Activated CD4-positive, alpha-beta T cell treated with anti-CD3 and anti-CD28 coated beads for 4 hours (primary cell): ENCODE measurements at places on chromosomes 2 and 18.

- DNase-seq: no peak
Measured at GRCh38 chr2:126912201-126912600, 13.5 kb downstream of the TEX51 start.

DNA sequence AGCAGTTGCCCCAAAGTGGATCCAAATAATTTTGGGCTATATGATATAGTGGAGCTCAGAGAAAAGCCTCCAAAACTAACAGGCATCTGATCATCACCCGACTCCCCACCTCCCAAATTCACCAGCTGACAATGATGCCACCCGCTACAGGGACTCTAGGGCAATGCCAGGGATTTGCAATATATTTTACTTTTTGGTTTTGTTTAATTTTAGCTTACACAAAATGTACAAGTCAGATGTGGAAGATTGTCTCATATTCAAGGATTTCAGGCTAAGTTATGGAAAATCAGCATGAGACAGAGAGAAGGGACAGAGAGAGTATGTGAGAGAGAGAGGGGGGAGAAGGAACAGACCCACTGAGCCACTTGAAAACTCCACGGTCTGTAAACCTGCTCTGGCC, 187.4 kb downstream of the TMEM247 start:
- DNase-seq: no peak

DNA sequence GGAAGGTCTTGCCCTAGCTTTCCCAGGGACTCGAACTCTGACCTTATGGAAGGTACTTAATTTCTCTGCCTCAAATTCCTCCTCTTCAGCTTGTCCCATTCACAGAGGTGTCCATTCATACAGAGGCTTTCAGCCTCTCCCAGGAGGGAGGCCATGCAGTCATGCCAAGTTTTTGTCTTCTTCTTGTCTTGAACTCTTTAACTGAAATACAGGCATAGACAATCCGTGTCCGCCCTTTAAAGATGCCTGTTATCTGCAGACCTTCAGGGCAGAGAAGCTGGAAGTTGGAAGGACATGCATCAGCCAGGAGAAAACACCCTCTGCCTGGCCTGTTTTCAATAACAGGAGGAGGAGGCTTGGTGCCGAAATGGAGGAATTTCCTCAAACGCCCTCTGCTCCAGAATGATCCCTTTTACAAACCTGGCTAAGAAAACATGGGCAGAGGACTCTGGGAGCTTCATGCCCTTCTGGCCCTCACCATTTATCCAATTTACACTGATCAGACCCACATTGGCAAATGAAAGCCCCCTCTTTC, 308.3 kb downstream of the MYCN start:
- DNase-seq: no peak

DNA sequence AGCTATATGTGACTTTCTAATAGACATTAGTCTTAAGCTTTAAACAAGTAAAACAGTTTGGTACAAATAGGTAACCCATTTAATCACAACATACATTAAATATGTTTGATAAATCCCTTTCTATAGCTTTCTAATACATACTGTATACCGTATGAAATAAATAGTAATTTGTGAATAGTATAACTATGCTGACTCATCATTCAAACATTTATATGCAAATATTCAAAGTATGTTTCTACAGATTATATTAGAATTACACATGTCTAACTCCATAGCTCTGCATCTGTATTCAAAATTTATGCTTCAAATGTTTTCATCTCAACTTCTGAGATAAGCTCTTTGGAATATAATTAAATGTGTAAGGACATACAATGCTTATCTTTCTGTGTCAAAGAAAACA, 142.7 kb upstream of the ZNF804A start:
- no peak for DNase-seq

GRCh38 chr18:74496508-74497323, 553 bp downstream of the CNDP2 start:
- peak; percentile 40 for DNase-seq

GRCh38 chr2:98127229-98127989, 40.4 kb downstream of the VWA3B start:
- no peak for DNase-seq

DNA sequence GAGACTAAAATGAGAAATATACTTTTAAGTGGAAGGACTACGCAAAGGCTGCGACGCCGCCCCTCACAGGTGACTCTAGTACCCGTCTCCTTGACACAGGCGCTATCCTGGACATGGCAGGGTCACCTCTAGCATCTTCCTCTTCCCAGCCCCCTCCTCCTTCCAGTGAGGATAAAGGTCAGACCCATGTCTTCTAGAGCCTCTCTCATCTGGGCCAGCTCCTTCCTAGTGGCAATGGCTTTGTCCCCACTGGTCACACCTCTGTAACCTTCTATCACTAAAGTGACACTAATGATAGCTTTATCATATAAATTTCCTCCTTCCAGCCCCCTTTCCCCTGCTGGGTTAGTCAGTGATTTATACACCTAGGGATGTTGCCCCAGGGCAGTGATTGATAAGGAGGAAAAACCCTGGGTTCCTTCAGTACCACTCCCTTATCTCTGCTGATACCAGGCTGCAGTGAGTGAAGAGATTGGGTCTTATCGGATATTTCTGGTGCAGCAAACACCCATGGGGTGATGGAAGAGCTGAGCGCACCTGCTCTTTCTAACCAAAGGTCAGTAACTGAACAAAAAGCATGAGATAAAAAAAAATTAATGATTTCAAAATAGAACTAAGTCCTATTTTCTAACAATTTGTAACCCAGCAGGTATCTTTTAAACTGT, 62.0 kb upstream of the FZD5 start:
- no peak for DNase-seq

DNA sequence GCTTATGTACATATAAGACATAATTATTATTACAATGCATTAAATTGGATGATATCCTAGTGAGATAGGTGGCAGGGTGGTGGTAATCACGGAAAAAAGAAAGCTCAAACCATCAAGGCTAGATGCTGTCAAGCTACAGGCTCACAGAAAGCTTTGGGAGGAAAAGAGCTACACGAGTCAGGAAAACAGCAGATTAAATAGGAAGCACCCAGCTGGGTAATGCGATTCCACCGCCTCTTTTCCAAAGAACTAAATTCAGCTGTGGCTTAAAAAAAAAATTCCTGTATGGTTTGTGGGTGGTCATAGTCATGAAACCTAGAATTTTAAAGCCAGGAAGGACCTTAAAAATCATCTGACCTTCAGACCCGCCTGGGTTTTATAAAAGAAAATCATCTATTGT, 23.7 kb upstream of the PTPN4 start:
- no peak for DNase-seq

GRCh38 chr2:72006188-72006736, 141.4 kb downstream of the CYP26B1 start:
- no peak for DNase-seq

DNA sequence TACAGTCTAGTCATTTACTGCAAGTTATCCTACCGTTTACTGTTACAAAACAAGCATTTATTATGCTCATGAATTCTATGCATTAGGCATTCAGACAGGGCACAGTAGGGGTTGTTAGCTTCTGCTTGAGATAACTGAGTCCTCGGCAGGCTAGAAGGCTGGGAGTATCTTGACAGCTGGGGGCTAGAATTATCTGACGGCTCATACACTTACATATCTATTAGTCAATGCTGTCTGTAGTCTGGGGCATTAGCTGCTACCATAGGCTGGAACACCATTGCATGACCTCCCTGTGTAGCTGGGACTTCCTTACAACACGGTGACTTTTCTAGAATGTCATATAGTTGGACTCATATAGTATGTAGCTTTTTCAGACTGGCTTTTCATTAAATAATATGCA, 61.9 kb upstream of the ALK start:
- no peak for DNase-seq
